ENCODE measurements at places on chromosomes 1 and 21.
A peak's percentile ranks its signal among the peaks of the same experiment; 100 is the strongest.

GRCh38 chr1:187816646-187817045 is 987.9 kb downstream of the PLA2G4A start:
- no peak for DNase-seq

DNA sequence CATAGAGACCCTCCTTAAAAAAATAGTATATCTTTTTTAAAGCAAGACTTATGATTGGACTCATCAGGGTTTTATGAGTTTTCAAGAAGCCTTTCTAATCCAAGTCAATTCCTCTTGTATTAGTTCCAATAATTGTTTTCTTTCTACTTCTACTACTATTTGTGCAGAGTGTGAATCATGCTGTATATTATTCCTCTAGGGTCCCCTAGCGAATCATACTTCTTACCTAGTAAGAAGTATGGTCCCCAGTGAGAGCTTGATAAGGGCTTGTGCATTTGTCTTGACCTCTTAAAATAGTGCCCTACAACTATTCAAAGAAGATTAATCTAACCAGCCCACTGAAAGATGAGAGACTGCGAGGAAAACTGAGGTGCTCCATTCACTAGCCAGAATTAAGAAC is 715.7 kb upstream of the ZP4 start:
- DNase-seq = no peak

GRCh38 chr1:243595527-243596210 is 254.4 kb downstream of the AKT3 start:
- DNase-seq = no peak

DNA sequence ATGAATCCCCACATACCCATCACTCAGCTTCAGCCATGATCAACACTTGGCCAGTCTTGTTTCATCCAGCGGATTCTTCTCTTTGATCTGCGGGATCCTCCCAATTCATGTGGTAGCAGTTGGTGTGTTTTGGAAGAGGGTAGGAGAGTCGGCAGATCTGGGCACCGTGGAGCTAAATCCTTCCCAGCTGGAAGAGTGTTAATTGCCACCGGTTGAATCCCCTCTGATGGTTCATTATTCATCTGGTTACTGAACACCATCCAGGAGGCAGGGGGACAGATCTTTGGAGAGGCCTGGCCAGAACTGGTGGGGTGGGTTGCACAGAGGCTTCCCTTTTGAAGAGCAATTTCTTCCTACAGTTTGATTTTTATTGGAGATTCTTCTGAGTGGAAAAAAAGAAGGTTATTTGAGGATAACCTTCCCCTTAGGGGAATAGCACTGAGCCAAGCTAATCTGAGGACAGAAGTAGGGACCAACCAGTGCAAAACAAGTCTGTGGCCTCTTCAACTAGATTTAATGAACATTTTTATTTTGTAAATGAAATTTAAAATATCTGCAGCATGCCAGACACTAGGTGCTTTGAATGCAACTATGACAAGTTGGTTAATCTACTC is 8.1 kb downstream of the NFASC start:
- peak; percentile 64 for DNase-seq

- DNase-seq = no peak
These were observed 90.0 kb downstream of the NOS1AP start for GRCh38 chr1:162159515-162159914.

GRCh38 chr1:200653022-200653462 is 16.7 kb downstream of the DDX59 start:
- no peak for DNase-seq

DNA sequence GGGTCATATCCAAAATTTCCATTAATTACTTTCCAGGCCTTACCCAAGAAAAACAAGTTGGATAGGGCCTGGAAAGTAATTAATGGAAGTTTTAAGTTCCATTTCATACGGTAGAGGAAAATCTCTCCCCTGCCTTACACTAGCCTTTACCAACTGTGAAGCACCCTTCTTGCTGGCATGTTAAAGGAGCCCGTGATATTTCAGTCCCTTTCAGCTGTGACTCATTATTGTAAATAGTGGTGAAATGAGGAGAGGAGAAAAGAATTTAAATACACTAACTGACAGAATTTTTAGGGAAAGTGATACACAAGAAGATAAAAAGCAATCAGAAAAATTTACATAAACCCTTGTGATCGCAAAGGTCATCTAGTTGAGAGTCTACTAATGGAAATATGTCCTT is 20.3 kb upstream of the KAZN start:
- no peak for DNase-seq

- DNase-seq = no peak
These were observed 39.5 kb upstream of the MCOLN3 start for GRCh38 chr1:85087659-85088407.

GRCh38 chr1:215113776-215114153 is 31.2 kb downstream of the KCNK2 start:
- no peak for DNase-seq

GRCh38 chr1:233113009-233113879 is 162.8 kb downstream of the NTPCR start:
- peak; percentile 22 for DNase-seq

DNA sequence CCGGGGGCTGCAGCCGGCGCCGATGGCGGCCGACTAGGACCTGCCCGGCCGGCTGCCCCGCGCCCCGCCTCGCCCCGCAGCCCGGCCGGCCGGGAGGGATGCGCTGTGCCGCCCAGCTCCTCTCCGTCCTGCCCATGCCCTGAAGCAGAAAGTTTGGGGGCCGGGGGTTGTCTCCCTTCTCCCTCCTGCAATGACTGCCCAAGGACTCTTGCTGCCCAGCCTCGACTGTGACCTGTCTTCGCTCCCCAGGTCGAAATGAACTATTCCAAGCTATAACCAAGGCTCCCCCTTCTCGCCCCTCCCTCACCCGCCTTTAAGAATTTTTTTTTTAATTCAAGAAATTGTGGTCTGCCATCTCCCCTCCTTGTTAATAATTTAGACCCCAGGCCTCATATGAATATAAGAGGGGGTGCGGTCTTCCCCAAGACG is 361 bp downstream of the TMCC2 start:
- no peak for DNase-seq

GRCh38 chr21:19850157-19850556 is 1148.1 kb upstream of the NCAM2 start:
- DNase-seq = no peak

- no peak for DNase-seq
These were observed 496 bp downstream of the VPS45 start for GRCh38 chr1:150068109-150068435.

DNA sequence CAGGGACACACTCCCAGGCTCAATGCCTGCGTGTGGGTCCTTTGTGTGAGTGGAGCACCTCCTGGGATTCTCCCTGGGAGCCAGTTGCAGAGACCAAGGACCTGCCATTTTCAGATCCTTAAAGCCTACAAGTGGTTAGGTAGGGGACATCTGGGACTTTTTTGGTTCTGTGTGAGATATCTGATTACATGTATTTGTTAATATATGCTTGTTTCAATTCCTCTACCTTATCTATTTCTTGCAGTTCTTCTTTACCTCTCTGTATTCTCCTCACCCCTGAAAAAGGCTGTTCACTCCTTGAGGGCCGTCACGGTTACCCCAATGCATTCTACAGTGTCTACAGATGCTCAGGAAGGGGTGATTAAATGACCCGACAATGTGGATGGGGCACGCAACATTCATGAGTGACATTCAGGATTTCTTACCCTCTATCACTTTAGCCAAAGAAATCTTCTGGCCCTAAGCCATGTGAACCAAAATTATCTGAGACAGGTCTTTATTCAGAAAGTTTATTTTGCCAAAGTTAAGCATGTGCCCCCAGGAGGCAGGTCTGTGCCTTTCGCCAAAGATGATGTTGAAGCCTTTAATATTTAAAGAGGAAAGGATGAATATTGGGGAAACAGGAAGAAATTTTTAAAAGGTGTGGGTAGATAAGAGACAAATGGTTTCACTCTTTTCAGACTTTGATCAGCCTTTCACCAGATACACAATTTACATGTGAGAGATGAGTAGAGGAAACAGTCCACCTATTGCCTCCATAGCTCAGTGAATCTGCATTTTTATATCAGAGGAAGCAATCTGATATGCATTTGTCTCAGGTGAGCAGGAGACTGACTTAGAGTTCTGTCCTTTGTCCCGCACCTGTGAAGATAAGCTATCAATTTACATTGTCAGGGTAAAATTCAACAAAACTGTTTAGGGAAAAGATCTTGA is 44.6 kb upstream of the MPZL1 start:
- no peak for DNase-seq

- DNase-seq = no peak
These were observed 117.4 kb downstream of the MAGI3 start for GRCh38 chr1:113507552-113508214.

DNA sequence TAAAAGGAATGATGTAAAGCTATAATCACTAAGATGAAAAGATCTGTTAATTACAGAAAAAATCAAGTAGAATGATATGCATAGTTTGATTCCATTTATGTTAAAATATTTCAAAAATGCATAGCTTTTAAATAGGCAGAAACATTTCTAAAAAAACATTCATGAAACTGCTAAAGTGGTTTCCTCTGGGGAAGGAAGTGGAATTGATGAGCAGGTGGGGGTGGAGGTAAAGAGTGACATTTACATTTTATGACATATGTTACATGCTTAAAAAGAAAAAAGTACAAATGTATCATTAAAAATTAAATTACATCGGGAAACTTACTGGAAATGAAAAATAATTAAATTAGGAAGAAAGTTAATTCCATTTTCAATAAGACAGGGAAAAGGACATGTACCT is 42.8 kb upstream of the JAK1 start:
- no peak for DNase-seq

GRCh38 chr1:226664413-226665101 is 74.5 kb downstream of the ITPKB start:
- DNase-seq = no peak

GRCh38 chr1:212242288-212242984 is 42.8 kb upstream of the PPP2R5A start:
- no peak for DNase-seq

- DNase-seq = no peak
These were observed 4.3 kb downstream of the REN start for GRCh38 chr1:204161609-204162493.

DNA sequence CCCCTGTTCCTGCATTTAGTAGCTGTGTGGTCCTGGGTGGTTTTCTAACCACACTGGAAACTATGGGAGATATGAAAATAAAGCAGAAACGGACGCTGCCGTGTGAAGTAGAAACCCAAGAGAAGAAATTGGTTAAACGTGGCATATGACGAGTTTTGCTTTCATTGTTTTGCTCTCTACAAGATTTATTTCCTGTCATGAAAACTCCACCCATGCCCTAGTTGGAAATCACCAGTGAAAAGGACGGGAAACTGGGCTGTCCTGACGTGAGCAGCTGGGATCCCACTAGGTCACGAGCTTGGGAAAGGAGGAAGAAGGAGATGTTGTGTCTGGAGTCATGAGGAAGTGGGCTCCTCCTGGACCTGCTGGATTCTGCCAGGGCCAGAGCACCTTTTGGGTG is 120.8 kb upstream of the GADD45A start:
- DNase-seq = no peak

- DNase-seq = no peak
These were observed 82.2 kb upstream of the BARHL2 start for GRCh38 chr1:90799326-90799725.

DNA sequence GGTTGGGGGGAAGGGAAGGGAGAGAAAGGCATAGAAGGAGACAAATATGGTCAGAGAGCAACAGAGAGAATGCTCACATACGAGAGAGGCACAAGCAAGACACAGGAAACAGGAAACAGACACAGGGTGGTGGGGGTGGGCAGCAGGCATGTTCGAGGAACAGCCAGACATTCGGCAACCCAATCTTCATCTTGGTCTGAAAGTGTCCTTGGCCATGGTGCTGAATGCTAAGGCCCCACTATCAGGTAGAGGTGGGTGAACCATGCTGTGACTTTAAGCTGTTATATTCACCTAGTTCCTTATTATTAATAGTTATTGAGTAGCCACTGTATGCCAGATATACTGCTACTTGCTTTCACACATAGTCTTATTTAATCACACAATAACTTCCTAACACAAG is 109.2 kb downstream of the DDX20 start:
- no peak for DNase-seq
